ENCODE measurements at places on chromosomes 4 and X.

DNA sequence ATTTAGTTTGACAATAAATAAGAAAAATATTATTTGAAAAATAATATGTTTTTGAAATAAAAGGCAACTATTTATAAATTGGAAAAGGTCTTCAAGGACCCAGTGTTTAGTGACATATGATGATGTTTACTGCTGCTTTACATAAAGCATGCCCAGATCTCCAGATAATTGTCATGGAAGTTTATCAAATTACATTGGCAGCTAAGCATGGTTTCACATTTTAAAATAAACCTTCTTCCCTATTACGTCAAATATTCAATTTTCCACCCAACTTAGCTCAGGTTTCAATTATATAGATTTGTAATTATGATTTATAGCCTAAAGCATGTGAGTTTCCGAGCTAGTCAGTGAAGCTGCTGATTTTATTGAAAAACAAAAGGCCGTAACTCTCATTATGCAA is 417.2 kb downstream of the CFAP47 start:
- DNase-seq, result peak; percentile 29

DNA sequence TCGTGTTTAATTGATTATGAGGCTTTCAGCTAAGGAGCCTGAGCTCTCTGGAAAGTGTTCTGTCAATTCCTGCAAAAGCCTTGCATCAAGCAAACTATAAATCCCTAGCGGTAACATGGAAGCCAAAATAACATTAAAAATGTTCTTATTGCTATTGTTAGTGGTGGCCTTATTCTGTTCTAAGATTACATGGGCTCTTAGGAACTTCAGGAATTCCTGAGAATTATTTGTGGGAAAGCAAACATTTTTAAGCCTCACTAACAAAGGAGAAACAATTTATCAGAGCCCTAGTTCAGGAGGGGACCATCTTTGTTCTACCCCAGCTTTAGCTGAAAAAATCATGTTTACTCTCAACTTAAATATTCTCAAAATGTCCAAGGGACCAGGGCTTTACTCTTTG is 119.6 kb downstream of the PAPSS1 start:
- DNase-seq, result no peak

GRCh38 chr4:140724760-140725159 is 31.4 kb downstream of the TBC1D9 start:
- DNase-seq, result no peak

DNA sequence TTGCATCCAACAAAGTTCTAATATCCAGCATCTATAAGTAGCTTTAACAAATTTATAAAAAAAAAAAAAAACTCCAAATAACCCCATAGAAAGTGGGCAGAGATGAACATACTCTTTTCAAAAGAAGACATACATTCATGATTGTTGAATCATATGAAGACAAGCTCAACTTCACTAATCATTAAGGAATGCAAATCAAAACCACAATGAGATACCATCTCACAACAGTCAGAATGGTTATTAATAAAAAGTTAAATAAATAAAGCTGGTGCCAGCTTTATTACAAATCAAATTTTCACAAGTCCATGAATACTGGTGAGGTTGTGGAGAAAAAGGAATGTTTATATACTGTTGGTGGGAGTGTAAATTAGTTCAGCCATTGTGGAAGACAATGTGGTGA is 592.0 kb downstream of the IQCM start:
- no peak for DNase-seq

DNA sequence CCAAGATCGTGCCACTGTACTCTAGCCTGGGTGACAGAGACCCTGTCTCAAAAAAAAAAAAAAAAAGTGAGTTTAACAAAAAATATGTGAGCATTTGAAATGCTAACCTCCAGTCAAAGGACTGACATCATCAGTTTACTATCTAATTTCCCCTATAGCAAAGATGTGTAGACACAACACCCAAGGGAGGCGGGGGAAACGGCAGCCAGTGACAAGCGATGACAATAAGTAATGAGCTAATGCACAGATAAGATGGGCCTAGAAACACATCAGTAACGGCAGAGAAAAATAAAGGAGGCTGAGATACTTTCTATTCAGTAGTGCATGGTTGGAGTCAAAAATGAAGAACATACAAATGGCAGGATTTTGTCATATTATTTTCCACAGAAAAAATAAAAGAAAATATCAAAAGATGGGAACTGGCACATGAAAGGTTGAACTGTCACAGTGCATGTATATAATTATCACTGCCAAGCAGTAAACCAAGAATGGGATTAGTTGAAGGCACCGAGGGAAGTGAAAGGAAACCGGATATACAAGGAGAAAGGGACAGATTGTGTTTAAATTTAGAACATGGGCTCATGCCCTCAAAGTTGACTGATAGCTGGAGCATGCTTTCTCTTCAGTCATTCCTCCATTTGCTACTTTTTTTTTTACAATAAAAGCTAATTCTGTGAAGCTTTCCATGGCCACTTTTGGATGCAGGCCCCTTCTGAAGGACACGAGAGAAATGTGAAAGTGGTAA is 41.8 kb downstream of the IGFBP7 start:
- DNase-seq, result no peak

DNA sequence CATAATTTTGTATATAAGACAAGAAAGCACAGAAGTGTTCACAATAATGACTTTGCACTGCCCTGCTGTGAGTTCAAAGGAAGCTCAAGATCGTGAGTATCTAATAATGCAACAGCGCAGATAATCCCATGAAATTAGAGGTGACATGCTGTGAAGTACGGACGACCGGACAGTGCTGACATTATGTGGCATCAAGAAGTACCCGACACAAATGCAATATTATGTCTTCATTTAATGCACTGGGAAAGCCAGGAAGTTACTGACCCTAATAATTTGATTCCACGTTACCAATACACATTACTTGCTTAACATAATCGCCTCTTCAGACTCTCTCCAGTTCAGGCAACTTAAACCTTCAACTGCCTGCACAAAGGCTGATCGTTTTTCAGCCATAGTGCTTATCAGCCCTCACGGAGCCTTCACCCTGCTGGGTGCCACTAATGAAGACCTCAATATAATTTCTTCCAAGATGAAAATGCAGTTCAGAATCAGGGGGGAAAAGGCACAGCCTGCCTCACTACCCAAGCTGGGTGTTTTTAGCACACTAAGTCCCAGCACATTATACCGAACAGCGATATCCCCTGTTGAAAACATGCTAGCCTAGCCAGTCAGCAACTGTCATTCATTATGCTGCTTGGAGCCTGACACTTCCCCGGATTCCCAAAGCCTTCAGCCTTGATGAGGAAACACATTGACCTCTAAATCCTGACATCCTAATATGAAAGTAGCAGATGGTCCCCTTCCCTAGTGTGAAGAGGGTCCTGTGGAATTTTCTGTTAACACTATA is 56.1 kb downstream of the SLC7A11 start:
- no peak for DNase-seq
